Hepatic stellate cell (primary cell): ENCODE measurements at places on chromosomes 5 and 9.

- no peak for DNase-seq
These were observed 27.3 kb upstream of the ZSWIM6 start for GRCh38 chr5:61304590-61305381.

- DNase-seq = no peak
These were observed 1057.7 kb upstream of the DMAC1 start for GRCh38 chr9:8857068-8857925.

DNA sequence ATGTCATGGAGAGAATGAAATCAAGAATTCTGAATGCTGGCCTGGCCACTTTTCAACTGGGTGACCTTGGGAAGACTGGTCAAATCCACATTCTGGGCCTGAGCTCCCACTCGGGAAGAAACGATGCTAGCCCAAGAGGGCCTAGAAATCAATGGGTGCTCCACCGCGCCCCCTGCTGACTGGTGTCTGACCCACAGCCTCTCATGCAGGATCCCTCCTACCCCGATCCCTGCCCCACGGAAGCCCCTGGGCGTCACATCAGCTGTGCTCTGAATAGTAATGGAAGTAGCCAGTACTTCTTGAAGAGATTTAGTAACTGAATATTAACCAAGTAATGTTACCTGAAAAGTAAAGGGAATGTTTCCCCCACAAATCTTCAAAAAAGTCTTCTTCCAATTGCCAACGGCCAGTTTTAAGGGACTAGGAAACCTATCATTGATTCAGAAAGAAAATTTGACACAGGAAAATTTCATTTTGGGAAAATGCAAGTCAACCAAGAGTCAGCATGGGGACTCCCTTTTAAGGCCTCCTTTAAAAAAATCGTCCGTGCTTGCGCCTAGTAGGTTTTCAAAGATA, 43.9 kb downstream of the CRB2 start:
- DNase-seq = no peak

- DNase-seq = peak; percentile 94
These were observed at the start of gene DNAJC18 for GRCh38 chr5:139439013-139439903. DNAJC18 (minus strand) TSS chr5:139439525; CDS start chr5:139439445, 80 bp downstream.

DNA sequence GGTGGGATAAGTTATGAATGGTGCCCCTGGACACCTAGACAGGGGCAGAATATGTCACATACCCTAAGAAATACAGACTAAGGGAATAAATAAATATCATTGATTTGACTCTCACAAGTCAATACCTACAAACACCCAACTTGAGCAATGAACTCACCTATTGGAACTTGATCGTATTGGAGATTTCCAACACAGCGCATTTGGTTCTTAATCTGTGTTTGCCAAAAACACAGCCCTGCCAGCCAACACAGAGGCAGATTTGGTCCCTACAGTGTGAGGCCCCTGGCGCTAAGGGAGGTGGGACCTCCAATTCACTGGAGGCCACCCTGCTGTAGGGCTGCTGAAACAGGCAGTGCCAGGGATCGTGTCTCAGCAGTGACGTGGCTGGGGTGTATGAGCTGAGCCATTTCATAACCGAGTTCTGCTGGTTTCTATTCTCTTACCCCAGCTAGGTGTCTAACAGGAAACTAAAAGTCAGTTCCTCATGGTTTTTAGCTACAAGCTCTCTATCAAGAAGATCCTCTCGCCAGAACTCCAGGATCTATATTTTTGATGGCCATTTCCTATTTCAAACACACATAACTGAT, 84.5 kb downstream of the SLC1A1 start:
- DNase-seq = no peak

DNA sequence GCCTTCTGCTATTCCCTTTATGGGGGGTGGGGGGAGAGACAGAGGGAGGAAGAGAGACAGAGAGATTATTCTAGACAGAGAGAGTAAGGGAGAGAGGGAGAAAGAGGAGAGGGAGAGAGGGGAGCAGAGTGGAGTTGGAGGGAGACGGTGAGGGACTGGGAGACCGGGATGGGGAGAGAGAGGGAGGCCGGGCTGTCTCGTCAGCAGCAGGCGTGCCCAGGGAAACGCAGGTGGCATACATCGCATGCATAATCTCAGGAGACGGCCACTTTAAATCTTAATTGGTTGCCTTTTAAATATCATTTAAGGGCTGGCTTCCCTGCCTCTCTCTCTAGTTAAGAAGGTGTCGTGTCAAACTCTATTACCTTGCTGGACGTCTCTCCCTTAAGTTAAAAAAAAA, 8.4 kb downstream of the IRX4 start:
- no peak for DNase-seq

- no peak for DNase-seq
These were observed 214.9 kb upstream of the DMRT1 start for GRCh38 chr9:626596-626995.

DNA sequence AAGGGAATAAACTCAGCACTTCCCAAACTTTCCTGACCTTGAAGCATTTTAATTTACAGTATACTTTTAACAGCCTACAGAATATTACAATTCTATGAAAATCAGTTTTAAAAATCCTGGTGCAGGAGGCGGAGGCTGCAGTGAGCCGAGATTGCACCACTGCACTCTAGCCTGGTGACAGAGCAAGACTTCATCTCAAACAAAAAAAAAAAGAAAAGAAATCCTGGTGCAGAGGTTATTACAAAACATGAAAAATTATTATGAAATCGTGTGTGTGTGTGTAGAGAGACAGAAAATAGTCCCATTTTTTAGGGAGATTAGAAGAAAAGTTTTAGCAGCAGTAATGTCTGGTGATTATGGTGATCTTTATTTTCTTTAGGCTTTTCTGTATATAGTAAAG, 26.9 kb downstream of the GOLPH3 start:
- DNase-seq = no peak

DNA sequence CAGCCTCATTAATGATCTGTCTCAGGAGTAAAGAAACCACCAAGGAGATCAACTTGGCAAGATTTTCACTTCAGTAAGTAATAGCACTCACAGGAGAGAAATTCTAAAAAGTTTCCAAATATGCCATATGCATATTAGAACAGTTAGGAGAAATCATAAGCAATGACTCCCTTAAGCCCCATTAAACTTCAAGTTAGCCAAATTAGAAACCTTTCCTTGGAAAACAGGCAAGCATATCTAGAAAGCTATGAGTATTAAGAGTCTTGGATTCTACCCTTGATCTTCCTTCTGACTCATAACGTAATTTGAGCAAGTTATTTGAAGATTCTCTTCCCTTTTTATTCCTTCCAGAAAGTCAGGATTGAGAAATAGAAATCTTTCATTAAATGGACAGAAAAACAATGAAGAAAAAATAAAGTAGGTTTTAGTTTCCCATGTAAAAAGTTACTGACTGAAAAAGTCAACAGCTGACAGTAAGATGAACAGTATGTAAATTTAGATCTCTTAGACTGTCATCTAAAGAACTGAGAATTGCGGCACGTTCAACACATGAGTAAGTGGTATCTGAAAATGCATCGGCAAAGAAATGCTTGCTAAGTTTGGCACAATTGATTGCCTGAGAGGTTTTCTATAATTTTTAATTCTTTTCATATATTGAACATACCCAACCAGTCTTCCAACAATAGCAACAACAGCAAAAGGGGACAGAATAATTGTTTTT, 565.7 kb upstream of the FTMT start:
- DNase-seq = no peak

- no peak for DNase-seq
These were observed 76.5 kb upstream of the ALDH1A1 start for GRCh38 chr9:73029346-73029745.
